ENCODE measurements at places on chromosomes 12 and 14.

DNA sequence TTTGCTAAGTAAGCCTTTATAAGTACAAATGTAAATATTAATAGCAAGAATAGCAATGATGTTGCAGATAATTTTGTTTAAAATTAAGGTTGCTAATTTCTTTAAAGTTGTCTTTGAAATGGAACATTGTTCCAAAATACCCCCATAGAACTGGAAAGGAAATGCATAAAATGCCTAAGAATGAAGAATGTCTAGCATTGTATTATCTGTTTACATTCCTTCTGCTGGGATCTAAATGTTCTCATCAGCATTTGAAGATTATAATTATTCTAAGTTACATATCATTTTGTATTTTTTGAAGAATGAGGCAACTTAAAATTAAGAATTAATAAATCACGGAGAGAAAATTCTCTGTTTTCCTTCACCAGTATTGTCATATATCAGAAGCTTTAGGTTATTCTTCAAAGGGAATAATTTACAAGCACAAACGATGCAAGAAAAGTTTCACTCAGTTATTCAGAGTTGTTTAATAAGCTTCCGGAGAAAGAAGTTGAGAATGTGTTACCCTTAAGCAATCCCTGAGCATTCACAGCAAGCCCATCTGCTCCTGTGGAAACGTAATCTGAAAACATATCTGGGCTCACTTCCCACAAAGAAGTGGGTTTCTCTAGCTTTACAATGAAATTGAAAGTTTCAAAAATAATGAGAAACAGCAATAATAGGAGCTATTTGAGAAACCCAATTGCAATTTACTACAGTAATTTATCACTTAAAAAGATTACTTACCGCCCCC, 21.3 kb downstream of the SLC6A15 start:
- no peak for DNase-seq

GRCh38 chr14:21078287-21078686, 8.2 kb downstream of the ARHGEF40 start:
- no peak for DNase-seq

DNA sequence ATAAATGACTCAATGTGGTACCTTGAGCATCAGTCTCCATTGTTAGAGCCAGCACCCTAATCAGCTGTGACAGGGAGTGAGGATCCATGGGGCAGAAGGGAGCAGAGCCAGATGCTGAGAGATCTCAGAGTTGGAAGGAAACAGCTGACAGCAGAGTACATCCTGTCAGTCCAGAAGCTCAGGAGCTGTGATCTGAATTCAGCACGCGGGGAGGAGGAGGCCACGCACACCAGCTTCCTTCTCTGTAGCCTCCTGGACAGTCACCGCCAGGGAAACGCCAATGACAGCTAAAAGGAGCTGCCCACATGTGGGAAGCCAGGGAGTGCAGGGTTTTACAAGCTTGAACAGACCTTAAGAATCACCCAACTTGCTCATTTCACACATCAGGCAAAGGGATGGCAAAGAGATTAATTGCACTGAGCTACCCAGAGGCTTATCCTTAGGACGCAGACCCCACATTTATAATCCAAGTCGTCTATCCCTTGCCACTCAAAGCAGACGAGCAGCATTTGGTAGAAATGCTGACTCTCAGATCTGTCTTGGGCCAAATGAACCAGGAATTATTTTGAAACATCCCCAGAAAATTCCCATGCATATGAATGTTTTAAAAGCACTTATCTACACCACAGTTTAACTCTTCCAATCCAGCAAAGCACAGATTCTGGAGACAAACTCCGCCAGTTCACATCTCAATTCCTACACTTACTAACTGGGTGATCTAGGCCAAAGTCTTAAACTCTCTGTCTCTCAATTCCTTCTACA, 322.6 kb upstream of the TMTC1 start:
- DNase-seq = peak; percentile 35

DNA sequence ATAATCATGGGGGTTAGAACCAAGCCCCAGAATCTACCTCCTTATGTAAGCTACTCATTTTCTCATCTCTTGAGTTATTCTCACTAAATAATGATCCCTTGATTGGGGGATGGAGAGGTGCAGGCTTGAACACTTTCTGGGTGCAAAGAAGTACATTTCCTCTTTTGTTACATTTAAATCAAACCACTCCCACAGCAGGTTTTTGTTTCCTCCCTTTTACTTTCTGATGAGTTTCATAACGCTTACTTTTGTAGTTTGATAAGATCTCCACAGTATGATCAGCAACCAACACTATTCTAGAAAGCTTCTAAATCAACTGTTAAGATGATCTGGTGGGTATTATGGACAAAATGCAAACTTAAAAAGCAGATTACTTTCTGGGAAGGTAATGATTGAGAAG, 20.5 kb downstream of the VCPKMT start:
- DNase-seq = no peak

- DNase-seq = no peak
Observed at GRCh38 chr12:63752841-63753240, 26.9 kb upstream of the RXYLT1 start.

- DNase-seq = no peak
Observed at GRCh38 chr14:33655421-33655820, 295.5 kb downstream of the EGLN3 start.

DNA sequence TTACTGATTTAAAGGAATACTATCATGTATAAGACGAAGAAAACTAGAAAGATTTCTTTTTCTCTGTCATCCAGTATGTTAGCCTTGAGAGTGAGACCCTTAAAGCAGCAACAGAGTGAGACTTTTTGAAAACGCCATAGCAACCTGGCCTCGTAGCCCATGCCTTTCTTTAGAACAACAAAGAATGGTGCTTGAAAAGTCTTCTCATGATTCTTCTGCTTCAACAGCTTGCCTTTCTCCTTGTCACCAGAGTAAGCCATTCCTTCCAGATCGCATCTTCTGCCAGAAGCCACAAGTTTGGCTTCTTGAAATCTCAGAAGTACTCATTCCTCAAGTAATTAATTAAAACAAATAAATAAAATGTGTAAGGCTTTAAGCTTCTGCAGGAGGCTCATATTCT, 109.3 kb downstream of the PDE3A start:
- DNase-seq = no peak

GRCh38 chr12:32542428-32543229, 136.5 kb upstream of the DNM1L start:
- no peak for DNase-seq

- no peak for DNase-seq
Observed at GRCh38 chr14:72928872-72929271, 2.6 kb downstream of the DCAF4 start.

GRCh38 chr12:62776997-62777396, 158.0 kb downstream of the PPM1H start:
- DNase-seq = no peak

DNA sequence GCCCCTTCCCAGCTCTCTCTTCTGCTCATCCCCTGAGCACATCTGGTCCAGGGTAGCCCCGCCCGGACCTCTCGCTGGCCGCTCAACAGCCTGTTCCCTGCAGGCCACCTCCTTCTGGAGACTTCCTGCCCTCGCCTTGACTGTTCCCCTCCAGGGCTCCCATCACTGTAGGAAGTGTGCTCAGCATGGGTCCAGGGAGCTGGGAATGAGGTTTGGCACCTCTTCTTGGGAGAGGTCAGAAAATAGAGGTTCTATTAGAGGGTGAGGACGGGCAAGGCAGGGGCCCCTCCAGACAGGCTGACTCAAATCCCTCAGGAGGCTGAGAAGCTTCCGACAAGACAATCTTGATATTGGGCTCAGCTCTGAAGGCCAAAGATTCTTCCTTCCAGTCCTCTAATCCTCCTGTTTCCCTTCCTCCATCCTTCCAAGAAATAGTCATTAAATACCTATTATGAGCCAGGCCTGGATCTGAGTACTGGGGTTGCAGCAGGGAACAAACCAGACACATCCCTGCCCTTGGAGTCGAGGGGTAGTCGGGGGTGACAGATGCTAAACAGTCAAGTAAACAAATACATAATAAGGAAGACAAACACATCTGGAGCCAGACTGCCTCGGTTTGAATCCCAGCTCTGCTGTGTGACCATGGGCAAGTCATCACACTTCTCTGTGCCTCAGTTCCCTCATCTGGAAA, 30.6 kb downstream of the CMKLR1 start:
- no peak for DNase-seq

DNA sequence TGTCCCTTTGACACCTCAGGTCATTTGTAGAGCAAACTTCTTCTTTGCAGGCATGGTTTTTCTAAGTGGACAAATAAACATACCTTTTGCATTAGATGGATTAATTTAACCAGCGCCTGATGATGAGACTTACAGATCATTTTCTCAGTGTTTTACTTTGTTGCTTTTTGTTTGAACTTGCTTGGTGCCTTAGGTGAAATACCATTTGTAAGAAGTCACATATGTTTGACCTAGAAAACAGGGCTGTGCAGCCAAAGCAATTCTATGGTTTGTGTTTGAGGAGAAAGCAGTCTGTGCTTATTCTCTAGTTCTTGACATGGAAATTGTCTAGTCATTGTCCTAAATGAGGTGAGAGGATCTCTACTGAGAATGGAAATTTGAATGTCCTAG, 111.1 kb downstream of the DIP2B start:
- no peak for DNase-seq

- no peak for DNase-seq
Observed at GRCh38 chr14:90446405-90446804, 49.6 kb downstream of the CALM1 start.

- DNase-seq = no peak
Observed at GRCh38 chr12:128827724-128828123, 4.0 kb upstream of the SLC15A4 start.

DNA sequence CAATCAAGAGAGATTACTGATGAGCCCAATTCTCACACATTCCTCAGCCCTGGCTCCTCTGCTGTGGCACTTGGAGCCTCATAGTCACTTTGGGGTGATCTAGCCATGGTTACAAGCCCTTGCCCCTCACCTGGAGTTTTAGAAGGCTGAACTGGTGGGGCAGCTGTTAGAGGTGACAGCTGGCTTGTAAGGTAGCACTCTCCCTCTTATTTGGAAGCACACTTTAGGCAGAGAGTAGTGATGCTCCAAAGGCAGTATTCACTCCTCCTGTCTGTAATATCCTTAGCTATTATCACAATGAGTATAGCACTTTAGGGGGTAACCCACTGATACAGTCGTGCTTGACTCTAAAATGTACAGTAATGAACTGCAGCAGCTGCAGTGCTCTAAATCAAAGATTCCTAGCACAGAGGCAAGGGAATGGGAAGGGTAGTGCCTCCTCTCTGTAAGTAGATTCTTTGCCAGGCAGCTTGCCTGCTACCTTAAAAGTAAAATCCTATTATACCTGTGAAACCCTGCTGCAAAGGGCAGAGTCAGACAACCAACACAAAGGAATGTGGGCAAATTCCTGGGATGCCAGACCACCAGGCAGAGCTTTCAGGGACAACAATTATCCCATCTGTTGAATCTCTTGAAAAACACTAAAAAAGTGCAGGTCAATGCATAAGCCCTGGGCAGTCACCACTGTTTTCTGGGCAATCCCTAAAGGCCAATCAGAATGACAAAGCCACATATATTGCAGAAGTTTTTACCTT, 336.3 kb downstream of the NOVA1 start:
- no peak for DNase-seq

- DNase-seq = no peak
Observed at GRCh38 chr14:61638595-61639387, 56.5 kb upstream of the HIF1A start.

- no peak for DNase-seq
Observed at GRCh38 chr12:11749943-11750690, 100.6 kb downstream of the ETV6 start.

- DNase-seq = peak; percentile 30
Observed at GRCh38 chr12:89883630-89884389, 175.2 kb upstream of the ATP2B1 start.

GRCh38 chr14:50082784-50083466, 33.4 kb downstream of the VCPKMT start:
- DNase-seq = no peak

DNA sequence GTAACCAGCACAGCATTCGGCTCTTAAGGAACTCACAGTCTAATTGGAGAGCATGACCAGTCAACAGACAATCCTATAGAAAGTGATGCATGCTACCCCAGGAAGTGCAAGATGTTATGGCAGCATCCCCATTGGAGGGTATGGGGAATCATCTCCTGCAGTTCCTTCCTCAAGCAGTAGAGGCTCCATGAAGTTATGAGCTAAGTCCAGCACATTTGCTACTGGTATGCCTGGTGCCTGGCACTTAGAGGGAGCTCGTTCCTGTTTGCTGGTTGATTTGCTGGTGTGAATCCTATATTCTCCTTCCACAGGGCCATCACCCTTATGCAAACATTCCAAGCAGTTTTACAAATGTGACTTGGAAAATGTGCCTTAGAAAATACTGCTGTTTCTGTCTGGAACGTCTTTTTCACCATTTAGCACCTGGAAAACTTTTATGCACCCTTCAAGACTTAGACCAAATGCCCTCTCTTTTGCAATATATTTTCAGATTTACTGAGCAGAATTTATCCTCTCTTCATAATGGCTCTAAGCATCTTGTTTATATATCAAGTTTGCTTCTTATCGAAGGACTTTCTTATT, 136.1 kb upstream of the WSCD2 start:
- peak; percentile 58 for DNase-seq

DNA sequence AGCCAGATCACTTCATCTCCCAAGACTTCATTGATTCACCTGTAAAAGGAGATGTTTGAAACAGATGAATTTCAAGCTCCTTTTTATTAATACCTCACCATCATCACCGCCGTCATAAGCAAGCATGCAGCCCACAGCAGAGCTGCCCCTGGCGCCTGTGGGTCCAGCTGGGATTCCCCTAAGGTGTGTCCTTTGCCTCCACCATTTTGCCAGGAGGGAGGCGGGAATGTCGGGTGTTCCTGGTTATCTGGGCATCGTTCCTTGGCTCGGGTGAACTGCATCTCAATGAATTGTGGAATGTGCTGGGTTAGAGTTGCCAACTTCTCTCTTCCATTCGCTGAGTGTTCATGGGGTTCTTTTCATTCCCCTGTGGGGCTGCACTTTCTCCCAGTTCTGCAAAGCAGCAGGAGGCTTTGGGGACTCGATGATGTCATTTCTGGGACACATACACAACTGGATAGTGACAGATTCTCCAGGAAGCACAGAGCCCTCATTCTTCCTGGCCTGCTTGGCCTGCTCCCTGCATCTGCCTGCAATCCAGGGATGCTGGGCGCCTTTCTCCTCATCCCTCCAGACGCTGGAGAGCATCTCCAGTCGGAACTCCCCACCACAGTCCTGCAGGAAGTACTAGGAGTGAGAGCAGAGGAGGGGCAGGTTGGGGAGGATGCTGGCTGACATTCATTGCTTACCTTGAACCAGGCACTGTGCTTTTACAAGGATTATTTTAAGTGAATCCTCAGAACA, 10.1 kb downstream of the CCND2 start:
- no peak for DNase-seq

DNA sequence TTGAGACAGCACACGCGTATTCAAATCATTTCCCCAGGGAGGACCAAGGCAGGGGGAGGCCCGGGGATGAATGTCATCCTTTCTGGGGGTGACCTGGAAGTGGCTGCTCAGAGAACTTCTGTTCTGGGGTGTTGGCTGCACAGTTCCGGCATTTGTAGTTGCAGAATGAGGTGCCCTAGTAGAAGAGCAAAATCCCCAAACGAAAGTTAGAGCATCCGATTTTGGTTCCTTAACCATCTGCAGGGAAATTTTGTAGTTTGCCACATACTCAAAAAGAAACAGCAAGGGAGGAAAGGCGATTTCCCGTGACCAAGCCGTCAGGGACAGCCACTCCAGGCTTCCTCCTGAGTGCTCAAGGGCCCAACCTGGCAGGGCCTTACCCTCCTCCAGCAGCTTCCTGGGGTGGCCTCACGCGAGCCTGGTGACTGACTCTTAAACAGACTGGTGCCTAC, 13.0 kb upstream of the TRAF3 start:
- DNase-seq = no peak

- no peak for DNase-seq
Observed at GRCh38 chr12:54704202-54704601, 56.0 kb upstream of the DCD start.

Data from WERI-Rb-1 (cell line).